ENCODE measurements at places on chromosomes 1 and 21.

GRCh38 chr1:205706601-205707502 lies 26.5 kb upstream of the SLC45A3 start:
- DNase-seq = no peak

DNA sequence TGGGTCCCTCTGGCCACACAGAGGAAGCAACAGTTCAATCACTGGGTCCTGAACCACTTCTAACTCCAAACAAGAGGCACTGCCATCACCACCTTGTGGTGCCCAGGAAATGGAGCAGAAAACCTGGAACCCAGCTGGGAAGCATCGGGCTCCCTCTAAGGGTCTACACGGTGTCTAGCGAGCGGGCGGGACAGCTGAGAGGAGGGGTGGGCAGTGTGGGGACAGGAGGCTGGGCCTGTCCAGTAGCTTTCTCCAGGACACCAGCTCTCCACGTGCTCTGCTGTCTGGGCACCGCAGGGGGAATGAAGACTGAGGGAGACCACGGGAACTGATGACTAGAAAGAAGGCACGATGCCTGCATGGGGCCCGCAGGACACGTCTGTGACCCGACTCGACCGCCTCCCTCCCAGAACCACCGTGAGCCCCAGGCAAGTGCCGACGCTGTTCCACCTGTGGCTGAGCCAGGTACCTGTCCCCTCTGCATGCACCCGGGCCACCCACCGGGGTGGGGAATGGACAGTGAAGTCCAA lies 5.4 kb upstream of the PRDM15 start:
- DNase-seq = no peak

DNA sequence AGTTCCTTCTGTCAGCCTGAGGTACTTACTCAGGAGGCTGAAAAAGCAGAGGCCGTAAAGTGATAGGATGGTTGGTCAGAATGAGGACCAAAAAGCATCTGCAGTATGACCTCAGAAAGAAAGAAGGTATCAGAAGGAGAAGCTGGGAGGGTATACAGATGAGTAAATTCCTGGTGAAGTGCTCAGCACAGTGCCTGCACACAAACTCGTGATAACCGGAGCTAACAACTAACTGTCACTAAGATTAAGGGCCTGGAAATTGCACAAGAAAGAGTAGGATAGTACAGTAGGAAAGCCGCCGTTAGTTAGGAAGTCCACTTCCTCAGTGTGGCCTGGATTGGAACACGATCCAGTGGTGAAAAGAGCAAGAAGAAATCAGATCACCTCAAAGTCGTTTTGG lies 62.6 kb downstream of the VPS26C start:
- no peak for DNase-seq

DNA sequence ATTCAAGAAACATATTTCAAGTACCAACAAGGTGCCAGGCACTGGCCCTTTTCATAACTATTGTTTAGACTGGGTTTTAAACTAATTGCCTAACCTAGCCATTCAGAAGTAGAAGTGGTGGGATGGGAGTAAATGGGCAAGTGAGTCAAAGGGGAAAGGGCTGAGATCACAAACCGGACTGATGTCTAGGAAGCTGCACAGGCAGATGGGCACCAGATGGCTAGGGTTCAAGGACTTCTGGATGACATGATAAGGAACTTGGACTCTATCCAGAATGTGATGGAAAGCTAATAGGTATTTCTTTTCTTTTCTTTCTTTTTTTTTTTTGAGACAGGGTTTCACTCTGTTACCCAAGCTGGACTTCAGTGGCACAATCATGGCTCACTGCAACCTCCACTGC lies 46.6 kb downstream of the LYST start:
- no peak for DNase-seq

- DNase-seq = no peak
Observed at GRCh38 chr1:157785248-157785647, 8.3 kb upstream of the FCRL2 start.

- DNase-seq = no peak
Observed at GRCh38 chr1:241688940-241689368, 36.9 kb downstream of the WDR64 start.

DNA sequence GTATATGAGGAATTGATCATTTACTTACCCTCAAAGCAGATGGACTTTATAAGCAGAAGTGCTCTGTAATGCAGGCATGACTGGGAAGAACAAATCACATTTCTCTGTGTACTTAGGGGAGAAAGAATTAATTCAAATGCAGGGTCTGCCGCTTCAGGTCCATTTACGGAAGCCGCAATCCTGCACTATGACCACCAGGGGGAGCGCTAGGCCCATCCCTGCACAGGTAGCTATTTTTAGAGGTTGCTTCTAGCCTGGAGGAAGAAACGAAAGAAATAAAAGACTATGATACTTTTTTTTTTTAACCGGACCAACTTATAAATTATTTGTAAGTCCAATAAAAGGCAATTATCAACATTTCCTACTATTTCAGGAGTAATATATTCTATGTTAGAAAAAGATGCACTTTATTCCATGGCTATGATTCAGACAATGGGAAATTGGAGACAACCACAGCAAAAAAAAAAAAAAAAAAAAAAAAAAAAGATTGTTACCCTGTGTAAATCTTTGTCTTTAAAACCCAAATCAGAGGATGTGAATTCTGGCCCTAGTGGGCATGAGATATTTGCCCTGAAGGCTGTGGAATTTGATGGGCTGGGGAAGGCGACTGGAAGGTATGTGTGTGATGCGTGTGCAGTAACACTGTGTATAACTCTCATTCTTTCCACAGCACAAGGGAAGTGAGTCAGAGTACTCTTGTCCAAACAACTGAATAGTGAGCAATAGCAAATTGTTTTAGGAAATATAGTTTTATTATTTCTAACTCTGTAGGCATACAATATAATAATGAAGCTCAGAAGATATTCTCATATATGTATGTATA lies 12.9 kb upstream of the FYB2 start:
- DNase-seq = peak; percentile 74

DNA sequence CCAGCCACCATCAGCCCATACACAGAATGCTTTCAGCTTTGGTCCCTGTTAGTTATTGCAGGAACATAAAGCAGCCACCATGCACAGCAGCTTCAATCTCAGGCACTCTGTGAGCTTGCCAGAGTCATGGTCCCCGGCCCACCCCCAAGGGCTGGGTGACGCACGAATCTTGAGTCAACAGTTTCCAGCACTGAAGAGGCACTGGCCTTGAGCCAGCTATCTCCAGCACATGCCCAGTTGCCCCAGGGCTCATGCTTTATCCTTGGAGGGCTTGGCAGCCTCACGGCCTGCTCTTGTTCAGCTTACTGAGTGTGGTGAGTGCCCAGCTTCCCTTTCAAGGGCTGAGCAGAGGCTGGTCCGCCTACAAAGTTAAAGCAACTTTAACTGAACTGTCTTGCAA lies 200.7 kb upstream of the RAB4A start:
- DNase-seq = no peak

DNA sequence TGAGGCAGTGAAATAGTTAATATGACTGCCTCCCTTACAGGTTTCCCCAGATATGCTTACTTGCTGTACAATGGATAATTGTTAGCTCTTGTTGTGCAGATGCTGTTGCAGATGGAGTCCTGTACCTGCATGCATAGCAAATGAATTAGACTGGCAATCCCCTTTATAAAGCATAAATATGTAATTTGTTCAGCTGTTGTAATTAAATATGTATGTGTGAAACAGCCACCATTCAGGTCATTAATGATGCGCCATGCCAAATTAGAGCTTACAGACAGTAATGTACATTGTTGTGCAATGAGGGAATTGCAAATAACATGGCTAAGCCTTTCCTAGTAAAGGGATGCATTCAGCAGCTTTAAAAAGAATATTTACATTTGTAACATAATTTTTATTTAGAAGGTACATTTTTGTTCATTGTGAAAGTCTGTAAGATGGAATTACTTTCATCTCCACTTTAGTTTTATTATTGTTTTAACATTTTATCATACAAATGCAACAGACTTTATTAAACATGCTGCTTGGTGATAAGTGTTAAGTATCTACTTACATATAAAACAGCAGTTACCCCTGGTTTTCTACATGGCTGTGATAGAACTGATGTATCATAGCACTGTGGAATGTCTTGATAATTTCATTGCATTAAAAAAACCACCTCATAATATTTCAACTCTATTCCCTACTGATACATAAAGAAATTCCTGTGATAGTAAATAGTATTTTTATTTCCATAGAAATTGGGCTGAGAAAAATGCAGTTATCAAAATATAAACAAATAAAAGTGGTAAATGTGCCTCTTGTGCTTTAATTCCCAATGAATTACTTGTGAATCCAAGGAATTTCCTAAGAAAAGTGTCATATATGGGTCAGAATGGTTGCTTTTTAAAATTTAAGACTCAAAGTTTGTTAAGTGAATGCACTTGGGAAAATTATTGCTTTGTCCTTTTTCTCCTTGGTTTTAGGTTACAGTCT lies 99.0 kb downstream of the NFIA start:
- no peak for DNase-seq

DNA sequence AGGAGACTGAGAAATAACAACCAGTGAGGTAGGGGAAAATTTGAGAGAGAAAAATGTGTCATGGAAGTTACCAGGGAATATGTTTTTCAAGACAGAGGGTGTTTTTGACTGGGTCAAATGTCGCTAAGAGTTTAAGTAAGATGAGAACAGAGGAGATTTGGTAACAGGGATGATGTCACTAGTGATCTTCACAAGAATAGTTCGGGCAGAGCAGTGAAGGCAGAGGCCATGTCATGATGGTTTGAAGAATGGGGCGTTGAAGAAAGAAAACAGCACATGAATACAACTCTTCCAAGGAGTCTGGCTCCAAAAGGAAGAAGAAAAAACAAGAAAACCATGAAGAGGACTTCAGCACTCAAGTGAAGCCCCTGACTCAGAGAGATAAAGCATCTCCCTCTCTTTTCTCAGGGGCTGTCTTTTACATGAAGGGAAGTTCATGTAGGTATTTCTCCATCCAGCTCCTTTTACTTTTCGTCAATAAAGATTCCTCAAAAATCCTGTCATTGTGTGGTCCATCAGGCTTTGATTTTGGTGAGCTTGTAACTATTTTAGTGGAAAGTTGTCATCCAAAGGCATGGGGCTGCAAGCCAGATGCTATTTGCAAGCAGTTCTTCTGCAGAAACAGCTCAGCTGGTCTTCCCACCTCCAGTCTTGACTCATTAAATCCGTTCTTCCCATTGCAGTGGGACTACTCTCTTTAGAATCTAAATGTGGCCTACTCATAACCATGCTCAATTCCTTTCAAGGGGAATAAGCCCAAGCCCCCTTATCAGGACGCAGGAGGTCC lies 397.3 kb downstream of the LMX1A start:
- no peak for DNase-seq

GRCh38 chr1:218948446-218948845 lies 225.2 kb upstream of the LYPLAL1 start:
- DNase-seq = no peak

DNA sequence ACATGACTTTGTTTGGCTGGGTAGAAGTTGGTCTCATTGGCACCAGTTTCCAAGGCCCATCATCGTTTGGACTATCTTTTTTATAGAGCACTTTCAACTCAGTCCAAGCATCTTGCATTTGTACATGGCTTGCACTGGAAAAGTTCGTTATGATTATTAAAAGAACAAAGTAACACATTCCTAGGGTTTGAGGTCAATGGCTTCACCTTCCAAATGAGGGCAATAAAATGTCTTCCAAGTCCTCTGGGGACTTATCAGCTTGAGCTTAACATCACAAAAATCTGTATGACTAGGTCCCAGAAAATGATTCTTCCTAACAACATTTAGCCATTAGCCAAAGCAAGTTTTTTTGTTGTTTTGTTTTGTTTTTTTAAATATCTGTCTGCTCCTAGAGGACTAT lies 610.8 kb downstream of the LMO4 start:
- no peak for DNase-seq

- no peak for DNase-seq
Observed at GRCh38 chr1:70718086-70718630, 307.1 kb downstream of the CTH start.

- no peak for DNase-seq
Observed at GRCh38 chr1:41284121-41284520, 42.0 kb upstream of the SCMH1 start.

- DNase-seq = peak; percentile 37
Observed at GRCh38 chr1:180632326-180633056, 669 bp downstream of the XPR1 start.

DNA sequence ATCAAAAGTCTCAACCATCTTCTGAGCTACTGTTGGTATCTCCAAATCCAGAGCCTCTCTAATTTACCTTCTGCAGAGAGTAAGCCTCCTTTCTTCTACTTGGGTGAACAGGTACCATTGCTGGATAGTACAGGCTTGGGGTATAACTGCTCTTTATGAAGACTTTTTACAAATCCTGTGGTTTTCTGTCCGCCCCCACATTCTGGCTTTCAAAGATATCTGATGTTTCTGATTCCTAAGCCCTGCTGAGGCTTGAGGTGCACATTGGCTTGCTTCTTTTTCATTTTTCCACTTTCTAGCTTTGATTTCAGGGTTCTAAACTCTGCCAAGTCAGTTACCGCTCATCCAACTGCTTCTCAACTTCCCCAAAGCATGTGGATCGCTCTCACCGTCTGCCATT lies 37.1 kb downstream of the TENT5C start:
- no peak for DNase-seq

GRCh38 chr1:167490765-167491164 lies 27.6 kb downstream of the CD247 start:
- DNase-seq = no peak

Measured in cerebellar nuclear complex (tissue), 1 donor.